Activated gamma-delta T cell treated with anti-CD3 and anti-CD28 coated beads, Interleukin-2, amount 50 U/mL, for 16 hours (primary cell): ENCODE measurements at places on chromosomes 7 and 10.

DNA sequence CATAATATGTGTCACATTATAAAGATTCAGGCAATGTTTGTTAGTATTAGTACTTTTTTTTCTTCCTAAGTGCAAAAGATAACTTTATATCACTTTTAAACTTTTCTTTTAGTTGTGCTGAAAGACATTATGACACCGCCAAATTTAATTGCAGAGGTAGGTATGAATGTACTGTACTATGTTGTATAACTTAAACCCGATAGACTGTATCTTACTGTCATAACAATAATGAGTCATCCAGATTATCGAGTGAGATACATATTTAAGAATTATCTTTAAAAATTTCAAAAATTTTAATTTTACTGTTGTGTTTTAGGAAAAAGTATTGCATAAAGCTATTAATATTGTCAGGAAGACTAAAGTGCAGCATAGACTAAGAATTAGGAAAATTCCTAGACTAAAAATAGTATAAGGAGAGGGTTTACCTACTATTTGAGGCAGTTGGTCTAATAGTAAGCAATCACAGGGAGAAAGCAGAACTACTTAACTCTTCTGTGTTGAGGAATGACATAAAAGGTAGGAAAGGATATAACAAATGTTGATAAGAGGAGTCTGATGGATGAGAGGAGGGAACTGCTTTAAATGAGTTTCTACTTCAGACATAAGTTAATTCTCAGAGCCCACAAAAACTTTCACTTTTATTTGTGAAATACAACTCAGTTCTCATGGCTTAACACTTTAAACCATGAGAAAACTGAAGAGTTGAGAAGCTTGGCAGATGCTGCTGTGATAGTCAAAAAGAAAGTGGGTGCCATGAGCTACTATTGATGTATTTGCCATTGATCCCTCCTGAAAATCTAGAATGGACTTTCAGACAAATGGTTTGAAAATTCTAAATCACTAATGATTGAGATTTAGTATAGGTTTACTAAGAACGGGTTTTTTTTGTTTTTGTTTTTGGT, 67.8 kb downstream of the PTEN start:
- no peak for DNase-seq

DNA sequence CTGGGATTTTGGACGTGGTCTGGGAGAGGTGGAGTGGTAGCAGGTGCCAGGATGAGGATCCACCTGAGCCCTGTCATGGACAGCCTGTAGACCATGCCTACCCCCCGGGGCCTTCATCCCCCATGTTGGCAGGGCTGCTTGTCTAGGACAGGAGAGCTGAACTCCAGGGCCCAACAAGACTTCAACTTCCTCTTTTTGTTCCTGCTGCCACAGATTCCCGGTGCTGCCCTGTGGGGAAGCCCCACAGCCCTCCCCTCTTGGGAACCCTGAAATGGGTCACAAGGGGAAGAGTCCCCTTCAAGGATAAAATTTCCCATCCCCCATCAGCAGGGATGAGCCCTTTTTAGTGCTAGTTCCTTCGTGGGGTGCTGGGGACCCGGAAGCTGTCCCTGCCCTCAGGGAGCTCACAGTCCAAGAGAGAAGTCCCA, 1.3 kb upstream of the CUEDC2 start:
- DNase-seq: no peak

DNA sequence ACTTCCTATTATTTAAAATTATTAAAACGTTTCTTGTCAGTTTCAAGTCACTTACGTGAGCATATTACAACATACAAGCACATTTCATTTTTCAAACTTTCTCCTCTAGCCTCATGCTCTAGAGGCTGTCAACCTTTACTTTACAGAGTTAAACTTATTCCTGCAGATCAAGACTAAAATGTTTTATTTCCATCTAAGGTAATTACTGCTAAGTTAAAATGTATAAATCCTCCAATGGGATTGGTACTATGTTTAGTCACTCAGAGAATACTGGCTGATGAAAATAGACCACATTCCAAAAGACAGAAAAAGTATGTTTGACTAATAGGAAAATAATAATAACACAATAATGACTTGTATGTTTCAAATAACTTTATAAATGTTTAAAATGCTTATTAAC, 8.4 kb upstream of the TRDMT1 start:
- DNase-seq: no peak

GRCh38 chr10:6195846-6196245, 6.9 kb upstream of the PFKFB3 start:
- DNase-seq: no peak

- no peak for DNase-seq
Measured at GRCh38 chr10:72517244-72517643, 108.6 kb downstream of the MICU1 start.

DNA sequence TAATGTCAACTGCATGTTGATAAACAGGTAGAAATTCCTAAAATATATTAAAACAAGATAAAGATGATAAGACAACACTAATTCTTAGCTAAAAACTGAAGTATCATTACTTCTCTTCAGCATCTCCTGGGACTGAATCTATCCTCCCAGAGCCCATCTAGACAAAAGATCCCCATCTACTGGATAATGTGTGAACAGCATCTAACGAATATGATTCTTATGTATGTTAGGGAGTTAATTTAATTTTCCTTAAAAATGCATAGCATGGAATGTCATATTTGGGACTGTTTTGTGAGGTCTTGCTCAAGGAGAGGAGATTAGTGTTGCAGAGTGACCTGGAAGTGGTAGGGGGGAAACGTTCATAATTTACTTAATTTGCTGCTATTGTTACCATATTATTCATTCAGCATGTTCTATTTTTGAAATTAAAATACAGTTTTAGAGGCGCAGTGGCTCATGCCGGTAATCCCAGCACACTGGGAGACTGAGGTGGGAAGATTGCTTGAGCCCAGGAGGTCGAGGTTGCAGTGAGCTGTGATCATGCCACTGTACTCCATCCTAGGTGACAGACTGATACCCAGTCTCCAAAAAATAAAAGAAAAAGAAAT, 305.1 kb upstream of the CSTF2T start:
- no peak for DNase-seq

DNA sequence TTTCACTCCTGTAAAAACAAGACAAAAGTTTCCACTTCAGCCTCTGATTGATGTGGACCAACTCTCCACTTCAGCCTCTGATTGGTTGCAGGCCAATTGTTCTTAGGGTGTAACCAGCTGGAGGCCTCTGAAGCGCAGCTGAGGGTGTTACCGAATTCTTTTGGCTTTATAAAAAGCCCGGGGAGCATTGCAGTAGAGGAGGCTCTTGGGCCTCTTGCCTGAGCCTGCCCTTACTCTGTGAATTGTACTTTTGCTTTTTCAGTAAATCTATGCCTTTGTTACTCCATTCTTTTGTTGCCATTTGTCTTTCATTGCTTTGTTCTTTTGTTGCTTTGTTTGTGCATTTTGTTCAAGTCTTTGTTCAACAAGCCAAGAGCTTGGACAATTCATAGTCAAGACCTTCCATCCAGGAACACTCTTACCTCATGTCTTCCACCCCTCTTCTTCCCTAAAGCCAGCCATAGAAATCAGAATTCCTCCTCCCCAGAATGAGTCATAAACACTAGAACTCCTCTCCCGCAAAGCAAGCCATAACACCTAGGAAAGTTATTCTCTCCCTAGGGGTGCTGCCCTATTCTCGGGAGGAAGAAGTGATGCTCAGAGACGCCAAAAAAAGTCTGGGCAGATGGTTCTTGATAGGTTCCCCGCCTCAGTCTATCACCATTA, 53.5 kb upstream of the ARMC3 start:
- no peak for DNase-seq

GRCh38 chr7:67847092-67847787, 850.6 kb downstream of the TYW1 start:
- no peak for DNase-seq

DNA sequence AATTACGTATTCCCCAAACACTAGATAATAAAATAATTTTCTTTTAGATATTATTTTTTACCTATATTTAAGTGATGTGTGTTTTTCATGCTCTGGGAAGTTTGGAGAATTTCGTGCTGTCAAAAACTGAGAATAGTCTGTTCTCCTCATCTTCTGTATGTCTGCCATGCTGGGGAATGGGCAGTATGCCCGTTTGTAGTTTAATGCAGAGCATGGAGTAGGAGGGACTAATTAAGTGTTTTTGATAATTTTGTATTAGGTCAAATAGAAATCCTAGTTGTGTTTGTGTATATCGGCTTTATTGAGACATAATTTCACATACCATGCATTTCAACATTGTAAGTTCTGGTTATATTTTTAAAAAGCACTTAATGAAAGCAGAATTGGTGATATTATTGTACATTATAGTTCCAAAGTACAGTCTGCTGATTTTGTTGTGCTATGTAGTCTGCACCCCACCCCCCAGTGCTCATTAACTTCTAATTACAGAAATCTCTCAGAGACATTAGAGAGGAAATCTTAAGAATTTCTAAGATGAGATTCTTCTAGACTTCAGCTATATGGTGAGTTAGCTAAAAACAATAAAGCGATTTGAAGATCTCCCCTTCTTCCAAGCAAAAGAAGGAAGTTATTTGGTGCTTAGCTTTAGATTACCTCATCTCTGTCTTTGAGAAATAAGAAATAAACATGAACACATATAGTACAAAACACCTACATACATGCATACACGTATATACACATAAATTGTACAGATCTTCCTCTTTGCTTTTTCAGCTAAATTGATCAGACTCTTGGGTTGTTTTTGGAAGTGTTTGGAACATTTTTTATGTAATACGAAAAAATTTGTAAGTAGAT, 22.2 kb downstream of the ZRANB1 start:
- DNase-seq: no peak

- no peak for DNase-seq
Measured at GRCh38 chr7:134276951-134277350, 39.8 kb downstream of the SLC35B4 start.

DNA sequence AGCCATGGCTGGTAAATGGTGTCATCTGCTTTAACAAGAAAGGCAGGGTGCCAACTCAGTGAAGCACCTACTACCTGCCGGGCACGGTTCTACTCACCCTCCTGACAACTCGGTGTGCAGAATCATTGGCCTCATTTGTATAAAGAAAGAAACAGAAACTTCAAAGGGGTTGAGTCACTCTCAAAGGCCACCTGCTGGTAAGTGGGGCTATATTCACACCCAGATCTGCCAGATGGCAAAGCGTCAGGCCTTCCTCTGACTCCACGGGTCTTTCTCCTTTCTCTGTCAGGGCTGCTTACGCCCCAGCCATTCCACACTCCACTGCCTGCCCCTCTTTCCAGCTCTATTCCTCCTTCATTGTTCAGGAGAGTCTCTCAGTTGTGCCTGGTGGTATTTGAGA, 309.2 kb downstream of the GFRA1 start:
- no peak for DNase-seq

DNA sequence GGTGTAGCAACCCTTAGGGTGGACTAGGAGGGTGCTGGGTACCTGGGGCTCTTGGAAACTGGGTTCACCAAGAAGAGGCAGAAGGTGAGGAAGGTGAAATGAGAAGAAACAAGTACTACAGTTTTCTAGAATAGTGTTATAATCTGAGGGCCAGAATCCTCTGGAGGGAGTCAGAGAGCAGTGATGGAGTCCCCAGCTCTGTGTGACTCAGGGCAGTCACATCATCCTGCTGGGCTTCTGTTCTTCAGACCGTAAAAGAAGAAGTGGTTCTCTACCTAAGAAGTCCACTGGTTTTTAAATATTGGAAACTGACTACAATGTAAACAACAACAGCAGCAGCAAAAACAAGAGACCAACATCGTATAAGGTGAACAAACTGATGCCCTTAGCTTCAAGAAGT, 197.3 kb downstream of the PRPF18 start:
- DNase-seq: no peak
